ENCODE measurements at places on chromosomes 4 and X.

GRCh38 chrX:97743014-97743413 is 859.3 kb downstream of the RPA4 start:
- no peak for DNase-seq

DNA sequence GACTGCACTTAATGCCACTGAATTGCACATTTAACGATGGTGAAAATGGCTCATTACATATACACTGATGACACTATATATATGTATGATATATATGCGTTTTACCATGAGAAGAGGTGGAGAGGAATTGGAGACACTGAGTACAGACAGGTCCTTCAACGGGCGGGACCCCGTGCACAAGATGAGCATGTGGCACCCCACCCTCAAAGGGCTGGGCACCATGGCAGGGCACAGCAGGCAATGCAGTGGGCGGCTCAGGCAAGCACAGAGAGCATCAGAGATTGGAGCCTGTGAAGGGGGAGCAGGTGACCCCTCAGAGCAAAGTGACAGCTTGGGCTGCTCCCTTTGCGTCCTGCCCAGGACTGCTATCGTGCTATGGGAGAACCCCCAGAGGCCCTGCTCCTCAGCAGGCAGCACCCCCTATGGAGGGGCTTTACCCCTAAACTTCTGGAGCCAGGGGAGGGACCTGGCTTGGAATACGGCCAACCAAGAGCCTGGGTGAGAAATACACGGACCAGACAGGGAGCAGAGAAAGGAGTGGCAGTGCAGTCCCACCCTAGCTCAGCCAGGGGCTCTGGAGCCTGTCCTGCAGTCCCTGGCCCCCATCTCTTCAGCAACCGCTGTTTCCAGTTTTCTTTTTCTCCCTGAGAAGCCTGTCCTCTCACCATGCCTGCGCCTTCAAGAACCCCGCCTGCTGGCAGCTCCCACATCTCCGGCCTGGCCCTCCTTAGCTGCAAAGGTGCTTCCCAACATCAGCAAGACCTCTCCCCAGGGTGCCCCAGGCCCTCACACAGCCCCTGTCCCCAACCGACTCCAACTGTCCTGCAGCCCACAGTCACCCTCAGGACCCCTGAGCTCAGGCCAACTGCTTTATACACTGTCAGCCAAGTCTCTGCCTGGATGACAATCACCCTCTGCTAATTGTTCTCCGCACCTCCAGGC is 10.5 kb downstream of the SLC6A8 start:
- no peak for DNase-seq

GRCh38 chr4:173777421-173777820 is 247.4 kb upstream of the HAND2 start:
- DNase-seq, result no peak

GRCh38 chrX:150199803-150200202 is 163.3 kb upstream of the MAMLD1 start:
- no peak for DNase-seq

GRCh38 chr4:99321241-99322191 is at the start of gene ADH1B:
Gene ADH1B (minus strand): TSS chr4:99321401. CDS start chr4:99321331, 70 bp downstream.
- no peak for DNase-seq

GRCh38 chr4:121726642-121727268 is 30.0 kb upstream of the ANXA5 start:
- DNase-seq, result no peak

DNA sequence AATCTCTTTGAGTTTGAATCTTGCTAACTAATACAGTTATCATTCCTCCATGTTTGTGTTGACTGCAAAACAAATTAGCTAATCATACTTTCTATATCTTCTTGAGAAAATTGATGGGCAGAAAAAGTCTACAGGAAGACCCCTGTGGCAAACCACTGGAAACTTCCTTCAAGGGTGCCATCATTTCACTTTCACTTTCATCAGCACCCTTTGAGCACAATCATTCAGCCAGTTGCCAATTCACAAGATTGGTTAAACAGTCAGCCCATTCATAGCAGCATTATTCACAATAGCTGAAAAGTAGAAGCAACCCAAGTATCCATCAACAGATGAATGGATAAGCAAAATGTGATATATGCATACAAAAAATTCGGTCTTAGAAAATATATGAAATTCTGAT is 101.5 kb downstream of the CCDC160 start:
- peak; percentile 54 for DNase-seq

- DNase-seq, result no peak
Observed at GRCh38 chrX:72025236-72025770, 106.4 kb downstream of the RTL5 start.

DNA sequence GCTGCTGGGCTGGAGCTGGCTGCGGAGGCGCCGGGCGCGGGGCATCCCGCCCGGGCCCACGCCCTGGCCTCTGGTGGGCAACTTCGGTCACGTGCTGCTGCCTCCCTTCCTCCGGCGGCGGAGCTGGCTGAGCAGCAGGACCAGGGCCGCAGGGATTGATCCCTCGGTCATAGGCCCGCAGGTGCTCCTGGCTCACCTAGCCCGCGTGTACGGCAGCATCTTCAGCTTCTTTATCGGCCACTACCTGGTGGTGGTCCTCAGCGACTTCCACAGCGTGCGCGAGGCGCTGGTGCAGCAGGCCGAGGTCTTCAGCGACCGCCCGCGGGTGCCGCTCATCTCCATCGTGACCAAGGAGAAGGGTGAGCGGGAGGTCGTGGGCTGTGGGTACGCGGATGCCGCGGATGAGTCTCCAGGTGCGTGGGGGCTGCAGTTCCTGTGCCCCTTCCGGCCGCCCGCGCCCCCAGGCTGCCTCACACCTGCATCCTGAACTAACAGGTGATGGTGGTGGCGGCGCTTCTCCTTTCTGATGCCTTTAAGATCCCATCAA is 499 bp downstream of the CYP2U1 start:
- peak; percentile 38 for DNase-seq

DNA sequence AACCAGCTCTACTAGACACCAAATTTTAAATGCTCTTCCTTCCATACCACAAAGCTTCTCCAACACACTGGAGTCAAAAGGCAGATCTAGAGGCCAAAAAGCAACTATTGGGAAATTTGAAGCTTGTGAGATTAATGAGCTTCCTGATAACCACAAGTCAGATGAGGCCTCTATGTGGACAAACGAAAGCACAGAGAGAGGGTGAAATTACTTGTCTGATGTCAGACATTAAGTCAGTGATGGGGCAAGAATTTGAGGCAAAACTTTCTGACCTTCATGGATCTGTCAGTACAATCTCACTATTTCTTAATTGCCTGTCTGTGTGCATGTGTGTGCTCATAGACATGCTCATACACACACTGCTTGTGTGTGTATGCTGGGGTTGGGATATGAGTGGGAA is 103.6 kb downstream of the GUCY2F start:
- no peak for DNase-seq

GRCh38 chr4:7126981-7127380 is 59.1 kb upstream of the GRPEL1 start:
- DNase-seq, result no peak

- DNase-seq, result no peak
Observed at GRCh38 chr4:139734201-139734874, 68.7 kb downstream of the MGST2 start.

- DNase-seq, result no peak
Observed at GRCh38 chrX:119190091-119190681, 45.9 kb upstream of the PGRMC1 start.

GRCh38 chr4:177266506-177266905 is 43.2 kb upstream of the NEIL3 start:
- no peak for DNase-seq

DNA sequence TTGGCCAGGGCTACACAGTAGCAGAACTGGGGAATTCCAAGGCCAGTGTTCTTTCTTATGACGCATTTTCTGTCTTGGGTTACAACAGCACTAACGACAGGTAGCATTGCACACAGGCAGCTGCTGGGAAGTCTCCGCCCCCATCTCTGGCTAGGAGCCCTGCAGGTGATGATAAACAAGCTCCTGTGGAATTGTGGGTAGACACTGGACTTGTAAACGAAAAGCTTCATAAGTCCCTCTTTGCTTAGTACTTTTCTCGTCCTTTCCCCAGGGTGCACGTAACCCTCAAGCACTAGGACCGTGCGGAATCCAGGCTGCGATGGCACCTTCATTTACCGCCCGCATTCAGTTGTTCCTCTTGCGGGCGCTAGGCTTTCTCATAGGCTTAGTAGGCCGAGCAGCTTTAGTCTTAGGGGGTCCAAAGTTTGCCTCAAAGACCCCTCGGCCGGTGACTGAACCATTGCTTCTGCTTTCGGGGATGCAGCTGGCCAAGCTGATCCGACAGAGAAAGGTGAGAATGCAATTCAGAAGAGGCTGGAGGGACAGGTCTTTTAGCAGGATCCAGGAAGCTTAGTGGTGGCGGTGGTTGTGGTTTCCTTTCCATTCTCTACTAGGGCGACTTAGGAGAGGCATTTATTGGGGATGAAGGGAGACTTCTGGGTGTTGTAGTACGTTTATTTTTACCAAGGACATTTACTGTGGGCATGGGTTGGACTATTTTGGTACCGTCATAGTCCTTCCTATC is at the start of gene FAAH2:
Gene FAAH2, plus strand, starts transcription at position 200 of the 745 bp plus-strand sequence. Its CDS starts 120 bp downstream, at position 320.
- DNase-seq, result peak; percentile 36

DNA sequence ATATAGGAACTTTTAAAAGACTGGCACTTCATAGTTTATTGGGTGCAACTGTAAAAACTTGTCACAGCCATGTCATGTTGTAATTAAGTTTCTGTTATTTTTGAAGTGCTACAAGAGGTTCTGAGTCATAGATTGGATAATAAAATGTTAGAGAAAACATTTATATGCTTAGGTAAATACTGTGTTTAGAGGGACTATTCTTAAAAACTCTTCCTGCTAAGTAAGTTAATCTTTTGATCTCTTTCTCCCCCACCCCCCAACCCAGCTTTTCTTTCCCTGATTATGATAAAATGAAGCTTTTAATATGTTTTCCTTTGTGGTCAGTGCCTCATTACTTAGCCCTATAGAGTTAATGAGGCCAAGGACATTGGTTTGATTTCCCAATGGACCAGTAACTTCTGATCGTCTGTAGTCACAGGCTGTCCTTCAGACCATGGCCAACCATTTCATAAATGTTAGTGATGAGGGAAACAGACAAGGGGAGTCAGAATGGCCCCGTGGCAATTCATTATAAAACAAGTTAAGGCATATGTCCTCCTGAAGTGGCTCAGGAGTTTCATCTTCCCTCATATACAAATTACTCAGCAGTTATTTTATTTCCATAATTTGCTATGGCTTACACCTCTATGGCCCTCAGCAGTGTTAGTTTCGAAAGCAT is 3.9 kb upstream of the PDLIM5 start:
- DNase-seq, result no peak

DNA sequence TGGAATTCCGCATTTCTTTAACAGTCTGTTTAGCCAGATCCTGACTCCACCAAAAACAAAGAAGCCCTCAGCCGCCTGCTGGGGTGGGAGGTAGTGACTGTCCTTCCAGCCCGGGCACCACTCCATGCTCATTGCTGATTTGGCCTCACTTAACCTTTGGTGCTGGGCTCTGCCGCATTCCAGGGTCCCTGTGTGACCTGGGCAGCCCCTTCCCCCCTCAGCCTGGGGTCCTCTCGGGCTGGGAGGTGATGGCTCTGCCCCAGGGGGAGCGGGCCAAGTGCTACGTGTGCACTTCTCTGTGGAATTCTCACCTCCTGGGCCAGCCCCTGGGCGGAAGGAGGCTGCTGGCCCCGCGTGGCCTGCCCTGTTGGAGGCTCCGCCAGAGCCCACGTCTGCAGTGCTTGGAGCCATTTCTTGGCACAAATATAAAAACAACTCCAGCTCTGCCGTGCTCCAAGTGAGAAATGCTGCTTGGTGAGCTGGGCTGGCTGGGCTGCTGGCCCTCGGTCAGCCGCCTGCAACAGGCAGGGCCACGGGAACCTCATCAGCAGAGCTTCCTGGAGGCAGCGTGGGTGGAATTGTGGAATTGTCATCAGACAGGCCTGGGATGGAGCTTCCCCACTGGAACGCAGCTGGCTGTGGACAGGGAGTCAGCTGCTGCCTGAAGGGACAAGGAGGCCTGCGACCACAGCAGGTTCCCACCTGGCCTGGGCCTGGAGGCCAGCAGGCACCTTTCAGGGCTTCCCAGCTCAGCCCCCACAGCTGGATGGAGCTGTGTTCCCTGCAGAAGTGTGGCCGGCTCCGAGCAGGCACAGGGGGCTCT is 66.0 kb downstream of the TRMT44 start:
- no peak for DNase-seq

DNA sequence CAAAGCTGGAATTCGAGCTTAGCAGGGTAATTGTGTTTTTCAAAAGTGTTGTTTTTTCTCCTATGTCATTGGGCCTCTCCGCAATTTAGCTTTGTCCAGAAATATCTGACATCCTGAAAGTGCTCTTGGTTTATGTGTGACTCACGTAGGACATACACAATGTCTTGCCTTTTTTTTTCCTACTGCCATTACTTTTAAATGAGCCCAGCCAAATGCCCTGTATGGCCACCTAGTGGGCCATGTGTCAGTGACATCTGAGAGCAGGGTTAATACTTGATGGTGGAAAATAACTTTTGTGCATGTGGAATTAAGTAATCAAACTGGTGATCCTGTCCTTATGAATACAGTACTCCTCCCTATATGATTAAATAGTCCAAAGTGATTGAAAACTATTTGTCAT is 1411.1 kb upstream of the TENM3 start:
- DNase-seq, result no peak

DNA sequence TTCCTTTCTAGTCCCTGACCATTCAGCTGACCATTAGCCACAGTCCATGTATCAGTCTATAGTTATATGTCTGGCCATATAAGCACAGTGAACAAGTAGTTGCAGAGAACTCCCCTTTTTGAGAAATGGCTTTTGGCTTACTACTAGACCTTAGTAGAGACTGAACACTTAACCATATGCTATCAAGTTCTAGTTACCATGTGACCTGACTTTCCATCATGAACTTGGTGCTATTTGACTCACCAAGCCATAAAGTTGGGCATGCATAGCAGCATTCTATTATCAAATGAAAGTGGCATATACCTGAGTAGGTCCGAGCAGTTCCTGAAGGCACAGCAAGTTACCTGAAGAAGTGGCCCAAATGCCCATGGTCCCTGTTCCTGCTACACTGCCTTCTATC is 74.5 kb upstream of the IL2 start:
- no peak for DNase-seq

GRCh38 chr4:133347409-133347808 is 198.3 kb downstream of the PCDH10 start:
- no peak for DNase-seq

DNA sequence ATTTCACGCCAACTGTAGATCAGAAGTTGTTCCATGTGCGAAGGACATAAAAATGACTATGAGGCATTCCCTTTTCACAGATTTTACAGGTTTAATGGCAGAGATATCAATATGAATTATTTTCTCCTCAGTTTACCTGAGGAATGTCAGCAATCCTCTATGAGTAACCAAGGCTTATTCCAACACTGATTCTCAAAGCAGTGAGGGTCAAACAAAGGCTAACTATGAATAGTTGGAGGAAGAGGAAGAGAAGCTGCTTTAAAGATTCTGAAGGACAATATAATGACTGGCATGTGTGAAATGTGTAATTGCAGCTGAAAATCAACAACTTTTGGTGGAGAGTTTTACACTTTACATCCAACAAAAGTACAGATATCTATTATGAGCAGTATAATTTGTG is 29.1 kb downstream of the NAF1 start:
- no peak for DNase-seq

- DNase-seq, result no peak
Observed at GRCh38 chr4:145483514-145483913, 1.9 kb downstream of the SMAD1 start.
